ENCODE measurements at places on chromosomes 7 and 10.

- no peak overlapping the region for H3K4me3 ChIP-seq
- peaks cover 6% of the 10 kb centered on the region for H3K27me3 ChIP-seq
- no peak overlapping the region for H3K27ac ChIP-seq
Observed at GRCh38 chr7:30226614-30227268, 57.7 kb upstream of the ZNRF2 start.

DNA sequence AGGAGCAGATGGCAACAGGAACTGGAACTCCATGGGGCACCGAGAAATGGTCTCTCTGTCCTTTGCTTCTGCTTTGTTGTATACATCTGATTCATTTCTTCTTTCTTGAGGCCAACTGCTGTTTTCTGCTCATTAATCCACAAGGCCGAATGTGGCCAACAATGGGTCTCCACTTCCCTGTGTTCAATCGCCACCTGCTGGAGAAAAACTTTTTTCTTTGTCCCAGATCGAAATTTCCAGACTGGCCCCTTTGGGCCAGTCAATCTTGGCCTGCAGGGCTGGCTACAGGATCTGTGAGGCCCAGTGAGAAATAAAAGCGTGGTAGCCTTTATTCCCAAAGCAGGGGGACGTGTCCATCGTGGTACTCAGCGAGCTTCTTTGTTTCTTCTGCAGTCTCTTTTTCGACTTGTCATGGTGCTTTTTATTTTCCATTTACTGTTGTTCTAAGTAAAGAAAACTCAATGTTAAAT, 58.8 kb downstream of the PARP12 start:
- no peak overlapping the region for H3K27ac ChIP-seq
- H3K4me1 ChIP-seq: no peaks in the 10 kb centered on the region
- peak; percentile 26 for DNase-seq
- H3K4me3 ChIP-seq: no peak overlapping the region
- peaks cover 5% of the 10 kb centered on the region for H3K27me3 ChIP-seq
- H3K36me3 ChIP-seq: no peaks in the 10 kb centered on the region

GRCh38 chr10:99551158-99551557, 18.4 kb downstream of the NKX2-3 start:
- H3K27me3 ChIP-seq: peaks cover 38% of the 10 kb centered on the region
- H3K4me3 ChIP-seq: no peak overlapping the region
- peaks cover 3% of the 10 kb centered on the region for H3K4me1 ChIP-seq
- H3K36me3 ChIP-seq: no peaks in the 10 kb centered on the region
- no peak overlapping the region for H3K27ac ChIP-seq
- peak; percentile 24 for DNase-seq

DNA sequence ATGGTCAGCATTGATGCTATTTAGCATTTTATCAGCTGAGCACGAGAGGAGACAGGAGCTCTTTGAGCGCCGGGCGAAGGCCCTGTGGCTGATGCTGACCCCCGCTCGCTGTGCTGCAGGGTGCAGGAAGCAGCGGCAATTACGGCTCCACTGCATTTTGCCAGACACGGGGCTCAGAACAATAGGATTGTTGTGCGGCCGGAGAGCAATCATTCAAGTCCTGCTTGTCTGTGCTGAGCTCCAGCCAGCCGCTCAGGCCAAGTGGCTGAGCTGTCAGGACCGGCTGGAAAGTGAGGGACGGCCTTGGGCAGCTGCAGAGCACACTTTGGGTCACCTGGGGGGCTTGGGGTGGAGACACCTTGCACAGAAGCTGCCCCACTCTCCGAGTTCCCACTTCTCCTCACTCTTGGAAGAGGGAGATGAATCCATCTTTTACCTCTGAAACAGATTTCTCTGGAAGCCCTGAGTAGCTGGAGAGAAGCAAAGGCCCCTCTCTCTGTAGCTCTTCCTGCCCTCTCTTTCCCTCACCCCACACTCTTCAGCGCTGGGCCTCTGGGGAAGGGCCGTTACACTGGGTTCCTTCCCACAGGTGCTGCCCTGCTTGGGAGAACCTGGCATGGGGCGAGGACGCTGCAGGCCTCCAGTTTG, 17.3 kb upstream of the ADARB2 start:
- no peak overlapping the region for H3K27ac ChIP-seq
- no peaks in the 10 kb centered on the region for H3K36me3 ChIP-seq

GRCh38 chr7:610531-611280, 91.1 kb upstream of the PDGFA start:
- H3K4me1 ChIP-seq: peaks cover 11% of the 10 kb centered on the region
- H3K4me3 ChIP-seq: no peak overlapping the region
- H3K36me3 ChIP-seq: no peaks in the 10 kb centered on the region
- DNase-seq: no peak

GRCh38 chr7:73718905-73719805, at the start of gene STX1A:
Gene STX1A (minus strand): TSS chr7:73719669. CDS start chr7:73719631, 38 bp downstream.
- peak within 1 kb of the TSS; percentile 95 for H3K27ac ChIP-seq
- H3K4me1 ChIP-seq: peaks cover 36% of the 10 kb centered on the region
- H3K4me3 ChIP-seq: peak within 1 kb of the TSS; percentile 88
- H3K27me3 ChIP-seq: no peaks in the 10 kb centered on the region

DNA sequence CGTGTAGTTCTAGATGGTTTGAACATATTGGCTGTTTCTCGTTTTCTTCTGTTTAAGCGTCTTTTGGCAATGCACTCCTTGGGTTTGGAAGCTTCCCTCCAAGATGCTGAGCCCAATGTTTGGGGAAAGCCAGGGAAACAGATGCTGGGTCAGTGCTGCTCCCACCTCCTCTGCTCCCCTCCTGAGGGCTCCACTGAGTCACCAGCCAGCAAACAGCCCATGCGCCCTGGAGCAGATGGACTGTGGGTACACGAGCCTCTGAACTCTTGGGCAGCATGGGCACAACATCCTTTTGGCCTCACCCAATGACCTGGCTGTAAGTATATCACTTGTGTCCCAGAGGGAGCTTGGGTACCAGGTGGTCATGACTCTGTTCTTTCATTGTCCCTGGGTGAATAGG, 207.6 kb downstream of the BUB3 start:
- H3K27me3 ChIP-seq: peaks cover 3% of the 10 kb centered on the region
- no peak overlapping the region for H3K27ac ChIP-seq
- no peak for DNase-seq
- no peaks in the 10 kb centered on the region for H3K36me3 ChIP-seq
- H3K4me3 ChIP-seq: no peak overlapping the region

GRCh38 chr7:43044511-43044910, 67.9 kb upstream of the HECW1 start:
- H3K4me3 ChIP-seq: no peak overlapping the region
- no peak overlapping the region for H3K27ac ChIP-seq
- no peaks in the 10 kb centered on the region for H3K36me3 ChIP-seq
- no peak for DNase-seq
- no peaks in the 10 kb centered on the region for H3K4me1 ChIP-seq
- no peaks in the 10 kb centered on the region for H3K27me3 ChIP-seq

GRCh38 chr10:23521735-23522134, 82.9 kb downstream of the OTUD1 start:
- no peak overlapping the region for H3K4me3 ChIP-seq
- H3K4me1 ChIP-seq: no peaks in the 10 kb centered on the region
- H3K36me3 ChIP-seq: no peaks in the 10 kb centered on the region
- DNase-seq: no peak
- no peak overlapping the region for H3K27ac ChIP-seq

DNA sequence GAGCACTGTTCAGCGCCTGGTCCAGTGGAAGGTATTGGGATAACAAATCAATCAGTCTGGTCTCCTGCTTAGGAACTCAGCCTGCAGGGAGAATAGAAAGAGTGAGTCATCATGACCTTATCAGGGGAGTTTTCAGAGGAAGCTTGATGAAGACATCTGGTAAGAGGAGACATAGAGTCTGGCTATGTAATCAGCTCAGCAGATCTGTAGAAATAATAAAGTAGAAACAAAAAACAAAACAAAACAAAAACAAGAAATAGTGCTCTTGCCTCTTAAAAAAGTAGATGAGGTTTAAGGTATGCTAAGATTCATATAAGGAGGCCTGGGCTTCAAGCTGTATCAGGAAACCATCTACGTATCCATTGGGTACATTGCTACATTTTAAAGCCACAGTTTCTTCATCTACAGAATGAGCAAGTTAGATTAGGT, 14.4 kb downstream of the TAS2R41 start:
- H3K27me3 ChIP-seq: no peaks in the 10 kb centered on the region
- H3K4me1 ChIP-seq: peaks cover 4% of the 10 kb centered on the region
- H3K36me3 ChIP-seq: no peaks in the 10 kb centered on the region
- H3K4me3 ChIP-seq: no peak overlapping the region
- DNase-seq: peak; percentile 76
- H3K27ac ChIP-seq: no peak overlapping the region

DNA sequence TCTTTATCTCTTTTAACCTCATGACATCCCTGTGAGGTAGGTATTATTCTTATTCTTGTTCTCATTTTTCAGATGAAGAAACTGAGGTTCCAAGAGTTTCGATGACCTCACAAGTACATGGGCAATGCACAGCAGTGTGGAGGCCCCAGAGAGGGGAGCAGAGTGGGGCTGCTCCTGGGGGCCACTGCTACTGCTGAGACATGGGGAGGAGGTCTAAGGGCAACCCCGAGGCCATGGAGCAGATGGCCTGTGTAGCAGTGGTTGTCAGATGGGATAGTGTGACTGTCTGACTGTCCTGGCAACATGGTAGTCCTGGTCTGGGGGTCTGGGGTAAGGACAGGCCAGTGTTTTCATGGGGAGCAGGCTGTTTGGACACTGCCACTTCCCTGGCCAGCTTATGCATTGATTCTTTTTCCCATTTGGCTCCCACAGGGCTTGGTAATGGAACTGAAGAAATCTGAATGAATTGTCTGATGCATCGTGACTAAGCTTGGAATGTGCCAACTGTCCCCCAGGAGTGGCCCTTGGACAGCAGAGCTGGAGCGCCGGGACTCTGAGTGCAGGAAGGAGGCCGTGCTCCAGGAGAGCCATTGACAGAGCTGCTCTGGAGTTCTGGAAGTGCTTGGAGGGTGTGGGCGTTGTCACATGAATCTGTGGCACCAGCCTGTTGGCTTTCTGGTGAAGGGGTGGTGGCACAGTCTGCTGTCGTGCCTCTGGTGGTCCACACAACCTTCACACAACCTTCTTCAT, 40.9 kb downstream of the ADRA2A start:
- no peaks in the 10 kb centered on the region for H3K27me3 ChIP-seq
- no peaks in the 10 kb centered on the region for H3K4me1 ChIP-seq
- no peak overlapping the region for H3K4me3 ChIP-seq
- no peaks in the 10 kb centered on the region for H3K36me3 ChIP-seq
- H3K27ac ChIP-seq: no peak overlapping the region

- DNase-seq: no peak
- H3K27ac ChIP-seq: no peak overlapping the region
- H3K27me3 ChIP-seq: no peaks in the 10 kb centered on the region
- no peaks in the 10 kb centered on the region for H3K36me3 ChIP-seq
- H3K4me3 ChIP-seq: no peak overlapping the region
Observed at GRCh38 chr7:147012666-147013065, 896.1 kb downstream of the CNTNAP2 start.

GRCh38 chr10:11468126-11468742, 143.2 kb downstream of the USP6NL start:
- H3K4me3 ChIP-seq: no peak overlapping the region
- no peaks in the 10 kb centered on the region for H3K36me3 ChIP-seq
- peaks cover 7% of the 10 kb centered on the region for H3K4me1 ChIP-seq
- H3K27ac ChIP-seq: peak overlapping the region; percentile 46
- H3K27me3 ChIP-seq: no peaks in the 10 kb centered on the region

DNA sequence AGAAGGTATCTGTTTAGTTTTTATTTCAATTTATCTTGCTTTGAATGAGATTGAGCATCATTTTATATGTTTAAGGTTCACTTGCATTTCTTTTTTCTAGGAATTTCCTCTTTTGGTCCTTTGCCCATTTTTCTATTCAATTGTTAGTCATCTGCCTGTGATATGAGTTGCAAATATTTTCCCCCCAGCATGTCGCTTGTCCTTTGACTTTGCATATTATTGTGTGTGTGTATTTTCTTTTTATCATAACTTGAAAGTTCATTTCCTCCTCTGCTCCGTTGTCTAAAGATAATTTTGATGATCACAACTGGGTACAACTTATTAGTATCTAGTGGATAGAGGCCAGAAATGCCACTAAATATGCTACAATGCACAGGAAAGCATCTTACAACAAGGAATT, 132.7 kb upstream of the MDFIC start:
- no peak overlapping the region for H3K4me3 ChIP-seq
- DNase-seq: peak; percentile 19
- no peaks in the 10 kb centered on the region for H3K27me3 ChIP-seq
- peak overlapping the region; percentile 59 for H3K27ac ChIP-seq
- no peaks in the 10 kb centered on the region for H3K36me3 ChIP-seq
- H3K4me1 ChIP-seq: peaks cover 12% of the 10 kb centered on the region

Measured in astrocyte (in vitro differentiated cells and primary cell).